ENCODE measurements at places on chromosomes 16 and 17.
A peak's percentile ranks its signal among the peaks of the same experiment; 100 is the strongest.

- DNase-seq = no peak
These were observed 14.7 kb downstream of the KNOP1 start for GRCh38 chr16:19703172-19703889.

DNA sequence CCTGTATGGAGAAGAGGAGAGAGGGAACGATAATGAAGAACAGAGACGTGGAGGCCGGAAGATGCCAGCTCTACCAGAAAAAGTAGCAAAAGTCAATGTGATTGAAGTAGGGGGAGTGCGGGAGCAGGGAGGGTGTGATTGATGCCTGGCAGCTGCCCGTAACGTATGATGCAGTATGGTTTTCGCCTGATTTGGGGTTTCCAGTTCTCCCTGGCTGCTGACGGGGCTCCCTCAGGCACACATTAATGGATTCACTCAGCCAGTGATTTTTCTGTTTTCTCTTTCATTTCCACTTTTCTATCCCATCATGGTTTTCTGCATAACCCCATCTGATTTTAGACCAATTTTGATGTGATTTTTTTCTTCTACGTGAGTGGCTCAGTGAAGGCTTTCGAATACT, 62.1 kb downstream of the PRKCA start:
- no peak for DNase-seq

DNA sequence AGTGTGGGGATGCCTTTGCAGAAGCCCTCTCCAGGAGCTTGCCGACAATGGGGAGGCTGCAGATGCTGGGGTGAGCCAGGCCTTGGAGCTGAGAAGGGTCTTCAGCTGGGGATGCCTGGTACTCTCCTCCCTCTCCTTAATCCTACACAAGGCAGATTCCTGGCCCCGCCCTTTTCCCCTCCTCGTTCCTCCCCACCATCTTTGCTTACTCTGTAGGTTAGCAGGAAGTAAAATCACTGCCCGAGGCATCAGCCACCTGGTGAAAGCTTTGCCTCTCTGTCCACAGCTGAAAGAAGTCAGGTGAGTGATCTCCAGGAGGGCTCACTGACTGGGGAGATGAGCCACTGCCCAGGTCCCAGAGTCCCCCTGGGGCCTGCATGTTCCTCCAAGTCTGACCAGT, 38.7 kb downstream of the NLRC5 start:
- DNase-seq = no peak

- no peak for DNase-seq
These were observed 33.3 kb upstream of the METTL9 start for GRCh38 chr16:21565861-21566669.

DNA sequence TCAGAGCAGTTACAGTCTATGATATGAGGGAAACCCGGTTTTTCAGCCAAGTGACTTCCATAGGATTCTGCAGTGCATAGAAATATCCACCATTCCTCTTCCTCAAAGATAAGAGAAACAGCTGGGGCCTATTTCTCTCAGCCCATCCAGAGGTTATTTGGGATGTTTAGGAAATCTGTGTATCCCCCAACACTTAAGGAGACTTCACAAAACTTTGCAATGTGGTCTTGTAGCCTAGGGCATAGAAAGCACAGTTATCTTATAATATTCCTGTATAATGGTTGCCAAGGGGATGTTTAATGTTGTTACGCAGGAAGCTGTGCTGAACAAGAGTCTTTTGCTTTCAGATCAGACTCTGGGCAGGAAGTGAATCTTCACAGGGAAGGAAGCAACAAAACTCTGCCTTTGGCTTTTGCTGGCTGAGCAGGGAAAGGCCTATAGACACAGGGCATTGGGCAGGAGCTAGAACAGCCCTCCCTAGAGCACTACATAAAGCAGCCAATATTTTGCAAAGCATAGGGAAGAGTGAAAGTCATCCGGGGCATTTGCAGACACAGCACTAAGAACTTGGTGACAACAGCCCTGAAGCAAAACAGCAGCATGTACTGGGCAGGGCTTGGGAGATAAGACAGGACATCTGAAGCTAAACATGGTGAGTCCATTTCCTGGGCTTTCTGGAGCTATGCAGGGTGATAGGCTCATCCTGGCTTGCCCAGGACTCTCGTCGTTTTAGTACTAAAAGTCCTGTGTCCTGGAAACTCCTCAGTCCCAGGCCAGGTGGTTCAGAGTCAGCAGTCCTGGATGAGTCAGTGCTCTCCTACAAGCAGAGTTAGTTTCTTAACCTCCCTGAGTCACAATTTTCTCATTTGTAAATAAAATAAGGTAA, 18.7 kb upstream of the BEAN1 start:
- DNase-seq = peak; percentile 47

- no peak for DNase-seq
These were observed 53.3 kb downstream of the HLF start for GRCh38 chr17:55318081-55318480.

DNA sequence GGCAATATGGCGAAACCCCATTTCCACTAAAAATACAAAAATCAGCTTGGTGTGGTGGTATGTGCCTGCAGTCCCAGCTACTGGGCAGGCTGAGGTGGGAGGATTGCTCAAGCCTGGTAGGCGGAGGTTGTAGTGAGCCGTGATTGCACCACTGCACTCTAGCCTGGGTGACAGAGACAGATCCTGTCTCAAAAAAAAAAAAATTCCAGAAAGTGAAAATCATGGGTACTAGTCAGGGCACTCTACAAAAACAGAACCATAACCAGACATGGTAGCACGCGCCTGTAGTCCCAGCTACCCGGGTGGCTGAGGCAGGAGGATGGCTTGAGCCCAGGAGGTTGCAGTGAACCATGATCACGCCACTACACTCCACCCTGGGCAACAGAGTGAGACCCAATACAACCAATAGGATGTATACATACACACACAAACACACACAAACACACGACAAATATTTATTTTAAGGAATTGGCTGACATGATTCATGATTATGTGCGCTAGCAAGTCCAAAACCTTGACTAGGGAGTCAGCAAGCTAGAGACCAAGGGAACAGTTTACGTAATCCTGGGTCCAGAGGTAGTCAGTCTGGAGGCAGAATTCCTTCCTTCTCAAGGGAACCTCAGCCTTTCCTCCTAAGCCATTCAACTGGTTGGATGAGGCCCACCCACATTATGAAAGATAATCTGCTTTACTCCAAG, 11.6 kb upstream of the GP1BA start:
- DNase-seq = no peak

DNA sequence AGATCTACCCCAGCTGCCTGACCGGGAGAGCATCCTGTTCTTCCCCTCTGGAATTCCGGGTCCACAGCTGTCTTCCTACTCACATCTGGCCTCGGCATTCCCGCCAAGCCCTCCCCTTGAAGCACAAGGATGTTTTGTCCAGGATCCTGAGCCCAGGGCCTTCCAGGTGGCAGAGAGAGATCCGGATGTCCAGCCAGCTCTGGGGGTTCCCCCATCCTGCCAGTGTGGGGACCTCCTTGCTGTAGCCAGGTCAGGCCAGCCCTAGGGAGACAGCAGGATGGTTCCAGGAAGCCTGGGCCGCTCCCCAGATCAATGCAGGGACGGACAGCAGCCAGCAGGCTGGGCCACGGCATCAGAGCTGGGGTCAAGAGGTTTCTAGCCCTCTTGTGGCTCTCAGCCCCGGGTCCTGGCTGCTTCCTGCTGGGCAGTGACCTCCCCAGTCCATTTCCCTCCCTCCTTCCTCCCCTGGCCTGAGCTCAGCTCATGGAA, 55.3 kb downstream of the SOCS3 start:
- no peak for DNase-seq

DNA sequence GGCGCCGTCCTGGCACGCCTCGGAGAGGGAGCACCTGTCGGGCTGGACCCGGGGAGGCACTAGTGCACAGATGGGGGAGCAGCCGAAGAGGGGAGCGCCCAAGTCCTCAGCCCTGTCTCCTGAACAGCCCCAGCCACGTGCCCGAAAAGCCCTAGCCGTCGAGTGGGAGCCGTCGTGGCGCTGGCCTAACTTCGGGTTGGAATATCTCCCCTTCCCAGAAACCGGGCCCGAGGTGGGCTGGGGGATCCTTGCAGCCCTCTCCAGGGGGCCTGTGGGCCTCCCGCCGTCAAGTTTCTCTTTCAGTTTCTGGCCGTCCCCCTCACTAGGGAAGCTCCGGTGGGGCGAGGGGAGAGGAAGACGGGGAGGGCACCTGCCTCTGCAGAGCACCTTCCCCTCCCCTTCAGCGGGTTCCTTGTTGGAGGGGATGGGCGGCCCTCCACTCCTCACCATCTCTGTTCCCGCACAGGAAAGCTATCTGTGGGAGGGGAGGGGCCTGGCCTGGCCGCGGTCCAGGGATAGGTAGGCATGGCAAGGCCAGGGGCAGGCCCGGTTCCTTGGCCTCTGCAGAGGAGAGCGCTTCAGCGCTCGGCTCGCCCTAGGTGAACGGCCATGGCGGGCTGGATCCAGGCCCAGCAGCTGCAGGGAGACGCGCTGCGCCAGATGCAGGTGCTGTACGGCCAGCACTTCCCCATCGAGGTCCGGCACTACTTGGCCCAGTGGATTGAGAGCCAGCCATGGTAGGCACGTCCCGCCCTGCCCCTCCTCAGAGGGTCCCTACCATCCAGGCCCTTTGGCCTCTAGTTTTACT, 709 bp downstream of the STAT5A start:
- no peak for DNase-seq

- no peak for DNase-seq
These were observed 7.3 kb downstream of the SYCE1L start for GRCh38 chr16:77206533-77206932.

- DNase-seq = no peak
These were observed 26.5 kb downstream of the STAT3 start for GRCh38 chr17:42361781-42362186.

DNA sequence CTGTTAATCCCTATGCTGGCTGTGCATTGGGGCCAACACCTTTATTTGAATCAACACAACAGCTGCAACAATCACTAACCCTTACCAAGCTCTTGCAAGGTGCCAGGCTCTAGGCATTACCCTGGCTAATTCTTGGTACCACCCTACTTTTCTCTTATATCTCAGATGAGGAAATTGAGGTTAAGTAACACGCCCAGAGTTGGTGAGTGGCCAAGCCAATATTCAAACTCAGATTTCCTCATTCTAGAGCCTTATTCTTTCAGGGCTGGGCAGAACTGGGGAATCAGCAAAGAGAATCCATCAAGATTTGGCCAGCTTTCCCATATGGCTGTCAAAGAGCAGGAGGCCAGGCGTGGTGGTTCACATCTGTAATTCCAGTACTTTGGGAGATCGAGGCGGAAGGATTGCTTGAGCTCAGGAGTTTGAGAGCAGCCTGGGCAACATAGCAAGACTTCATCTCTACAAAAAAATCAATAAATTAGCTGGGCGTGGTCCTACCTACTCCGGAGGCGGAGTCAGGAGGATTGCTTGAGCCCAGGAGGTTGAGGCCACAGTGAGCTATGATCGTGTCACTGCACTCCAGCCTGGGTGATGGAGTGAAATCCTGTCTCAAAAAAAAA, 23.7 kb downstream of the ARSG start:
- DNase-seq = no peak

GRCh38 chr17:29005936-29006511, at the start of gene SEZ6:
Gene SEZ6, minus strand, starts transcription at chr17:29006033. Its CDS starts 164 bp downstream, at chr17:29005869.
- DNase-seq = peak; percentile 39

GRCh38 chr16:11506741-11507305, 79.9 kb downstream of the LITAF start:
- DNase-seq = no peak

GRCh38 chr17:42203354-42203753, 9.1 kb upstream of the GHDC start:
- DNase-seq = no peak

DNA sequence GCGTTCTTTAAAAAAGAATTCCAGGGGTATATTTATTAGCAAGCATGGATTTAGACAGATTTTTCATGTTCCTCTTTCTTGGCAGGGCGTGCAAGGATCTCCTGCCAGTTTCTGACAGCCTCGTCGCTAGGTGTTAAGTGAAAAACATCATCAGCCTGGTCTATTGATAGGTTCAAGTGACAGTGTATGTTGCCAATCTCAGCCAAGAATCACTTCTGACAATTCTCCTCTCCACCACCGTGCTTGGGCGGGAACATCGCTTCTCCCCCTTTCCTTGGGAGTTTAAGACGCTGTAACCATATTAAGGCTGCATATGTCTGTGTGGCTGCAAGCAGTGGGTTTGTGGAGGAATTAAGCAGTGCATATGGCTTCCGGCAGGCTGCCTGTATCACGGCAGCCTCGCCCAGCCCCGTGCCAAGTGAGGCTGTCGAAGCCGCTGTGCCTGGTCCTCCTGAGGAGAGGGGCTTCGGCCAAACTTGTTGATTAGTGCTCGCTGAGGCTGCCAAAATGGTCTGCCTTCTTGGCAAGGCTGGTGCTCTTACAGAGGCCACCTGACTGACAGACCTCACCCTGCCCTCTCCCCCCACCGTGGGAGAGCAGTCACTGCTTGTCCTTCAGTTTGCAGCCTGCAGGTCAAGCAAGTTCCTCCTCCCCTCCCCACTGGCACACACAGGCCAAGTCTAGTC, 132.2 kb upstream of the MPHOSPH6 start:
- DNase-seq = no peak

- no peak for DNase-seq
These were observed 2.5 kb downstream of the ALOX15B start for GRCh38 chr17:8041249-8041928.

DNA sequence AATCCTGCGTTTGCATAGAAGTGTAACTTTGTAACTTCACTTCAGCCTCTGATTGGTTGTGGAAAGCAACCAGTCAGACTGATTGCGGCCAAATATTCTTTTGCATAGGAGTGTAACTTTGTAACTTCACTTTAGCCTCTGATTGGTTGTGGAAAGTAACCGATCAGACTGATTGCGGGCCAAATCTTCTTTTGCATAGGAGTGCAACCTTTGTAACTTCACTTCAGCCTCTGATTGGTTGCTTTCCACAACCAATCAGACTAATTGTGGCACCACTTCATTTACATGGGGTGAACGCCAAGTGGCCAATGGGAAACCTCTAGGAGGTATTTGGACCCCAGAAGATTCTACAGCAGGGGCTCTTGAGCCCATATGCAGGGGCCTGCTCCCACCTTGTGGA, 1.8 kb upstream of the TMEM98 start:
- no peak for DNase-seq

GRCh38 chr17:33433581-33433980, 140.5 kb upstream of the ASIC2 start:
- DNase-seq = no peak

GRCh38 chr16:10741844-10742243, 1.8 kb upstream of the NUBP1 start:
- no peak for DNase-seq

- no peak for DNase-seq
These were observed 2.2 kb upstream of the NTN3 start for GRCh38 chr16:2468725-2469398.

DNA sequence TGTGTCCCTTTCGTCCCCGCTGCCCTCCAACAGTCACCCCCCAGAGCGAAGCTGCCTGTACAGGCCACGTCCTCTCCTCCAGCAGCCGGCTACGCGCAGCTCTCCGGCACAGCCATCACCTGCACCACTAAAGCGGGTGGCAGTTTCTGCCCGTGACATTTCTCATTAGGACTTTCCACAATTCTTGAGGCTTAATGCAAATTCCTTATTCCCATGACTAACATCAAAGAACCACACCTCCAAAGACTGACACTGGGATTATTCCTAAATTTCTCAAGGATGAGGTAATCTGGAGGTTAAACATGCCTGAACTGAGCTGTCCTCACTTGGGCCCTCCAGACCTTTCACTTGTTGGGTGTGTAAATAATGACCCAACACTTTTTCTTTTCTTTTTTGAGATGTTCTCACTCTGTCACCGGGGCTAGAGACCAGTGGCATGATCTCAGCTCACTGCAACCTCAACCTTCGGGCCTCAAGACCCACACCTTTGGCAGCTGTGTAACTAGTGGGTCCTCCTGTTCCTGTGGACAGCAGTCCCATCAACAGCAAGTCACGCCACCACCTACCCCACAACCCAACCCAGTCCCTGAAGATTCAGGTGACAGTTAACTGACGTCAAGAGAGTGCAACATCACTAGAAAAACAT, 11.7 kb downstream of the ANKRD11 start:
- no peak for DNase-seq
